A673 (cell line): ENCODE measurements at places on chromosomes 5 and 9.

- peak; percentile 45 for DNase-seq
These were observed 824 bp downstream of the MXD3 start for GRCh38 chr5:177310757-177311391.

- DNase-seq: no peak
These were observed 138.7 kb downstream of the YTHDC2 start for GRCh38 chr5:113652161-113652560.

DNA sequence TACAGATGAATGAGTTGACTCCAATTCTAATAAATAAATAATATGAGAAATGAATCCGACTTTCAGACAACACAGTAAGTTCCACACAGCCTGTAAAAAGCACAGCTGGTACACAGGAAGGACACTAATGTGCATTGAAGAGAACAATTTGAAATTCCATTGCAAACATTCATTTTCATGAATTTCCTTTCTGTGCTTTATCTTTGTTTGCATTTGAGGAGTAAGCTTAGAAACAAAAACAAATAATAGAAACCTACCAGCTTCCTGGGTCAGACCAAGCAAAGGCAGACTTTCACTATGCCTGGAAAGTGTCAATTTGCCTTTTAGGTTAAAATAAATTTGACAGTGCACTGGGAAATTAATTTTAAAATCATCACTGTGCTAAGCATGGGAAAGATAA is 143.8 kb upstream of the VLDLR start:
- DNase-seq: no peak

- no peak for DNase-seq
These were observed 30.5 kb upstream of the DMRTA1 start for GRCh38 chr9:22415941-22416691.

- DNase-seq: peak; percentile 65
These were observed 27.8 kb upstream of the GRPEL2 start for GRCh38 chr5:149317281-149318048.

GRCh38 chr9:318646-319045 is 104.0 kb downstream of the DOCK8 start:
- no peak for DNase-seq

GRCh38 chr5:72434781-72435437 is 72.3 kb downstream of the ZNF366 start:
- no peak for DNase-seq
